RPMI7951 (cell line): ENCODE measurements at places on chromosomes 6 and 20. TPM values are rescaled to one million over a fixed set of nuclear protein-coding genes. Genes with fewer than 3 reads are reported as not detected.
A peak's percentile ranks its signal among the peaks of the same experiment; 100 is the strongest.

GRCh38 chr6:134979142-134979541, 29.2 kb upstream of the ALDH8A1 start:
- no peak for DNase-seq

DNA sequence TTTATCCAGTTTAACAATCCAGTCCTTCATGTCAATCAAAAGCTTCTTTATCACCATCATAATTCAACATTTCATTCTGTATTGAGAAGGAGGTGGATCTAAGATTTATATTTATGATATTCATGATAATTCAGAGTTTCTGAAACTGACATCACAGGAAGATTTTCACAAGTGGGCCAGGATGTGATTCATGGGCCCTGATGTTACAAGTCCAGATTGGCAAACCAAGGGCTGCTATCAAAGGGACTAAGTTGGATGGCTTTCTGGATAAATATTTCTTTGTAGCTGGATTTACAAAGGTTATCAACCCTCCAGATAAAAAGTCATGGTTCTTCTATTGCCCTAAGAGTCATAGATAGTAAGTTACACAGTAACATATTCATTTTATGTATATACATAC, 866.5 kb downstream of the KIF16B start:
- DNase-seq: no peak

The ARFRP1 gene
- total RNA-seq: 38.8 and 69.0 TPM in 2 replicates

The DNAH8 gene
- under 0.01 TPM in 1 of 2 replicates, not detected in the other for total RNA-seq

GRCh38 chr6:139370283-139370998, 4.0 kb downstream of the CITED2 start:
- DNase-seq: peak; percentile 35

The ZNF343 gene
- total RNA-seq: 15.6 and 22.8 TPM in 2 replicates

DNA sequence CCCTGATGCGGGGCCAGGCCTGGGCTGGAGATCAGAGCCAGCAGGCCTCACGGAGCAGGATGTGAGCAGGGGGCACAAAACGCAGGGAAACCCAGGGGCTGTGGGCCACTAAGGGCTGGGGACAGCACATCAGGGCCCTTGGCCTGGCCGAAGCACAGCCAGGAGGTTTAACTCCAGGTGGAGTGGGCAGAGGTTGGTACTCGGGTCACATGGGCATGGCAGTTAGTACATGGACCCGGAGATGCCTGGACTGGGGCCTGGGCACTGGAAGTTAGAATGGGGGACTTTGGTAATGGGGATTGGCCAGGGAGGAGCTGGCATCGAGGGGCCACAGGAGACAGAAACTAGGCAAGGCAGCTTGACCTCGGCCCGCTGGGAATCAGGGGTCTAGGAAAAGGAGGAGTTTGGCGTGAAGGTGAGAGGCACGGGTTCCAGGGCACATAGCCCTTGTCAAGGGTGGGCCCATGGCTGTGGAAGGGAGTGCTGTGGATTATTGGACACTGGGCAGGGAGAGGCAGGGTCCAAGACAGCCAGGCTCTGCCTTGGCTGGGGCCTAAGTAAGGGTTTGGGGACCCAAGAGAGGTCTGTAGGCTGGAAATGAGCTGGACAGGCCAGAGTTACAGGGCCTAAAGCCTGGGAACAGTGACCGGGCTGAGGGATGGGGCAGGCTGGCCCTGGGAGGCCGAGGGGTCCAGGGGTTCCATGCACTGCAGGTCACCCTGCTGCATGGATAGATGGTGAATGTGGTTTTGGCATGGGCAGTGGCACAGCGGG, 41.6 kb upstream of the CD93 start:
- DNase-seq: no peak
